ENCODE measurements at places on chromosomes 16 and 17.

GRCh38 chr17:6018788-6019187, 51.4 kb upstream of the WSCD1 start:
- DNase-seq: no peak

- no peak for DNase-seq
Measured at GRCh38 chr17:63317166-63317840, 128.8 kb downstream of the CYB561 start.

DNA sequence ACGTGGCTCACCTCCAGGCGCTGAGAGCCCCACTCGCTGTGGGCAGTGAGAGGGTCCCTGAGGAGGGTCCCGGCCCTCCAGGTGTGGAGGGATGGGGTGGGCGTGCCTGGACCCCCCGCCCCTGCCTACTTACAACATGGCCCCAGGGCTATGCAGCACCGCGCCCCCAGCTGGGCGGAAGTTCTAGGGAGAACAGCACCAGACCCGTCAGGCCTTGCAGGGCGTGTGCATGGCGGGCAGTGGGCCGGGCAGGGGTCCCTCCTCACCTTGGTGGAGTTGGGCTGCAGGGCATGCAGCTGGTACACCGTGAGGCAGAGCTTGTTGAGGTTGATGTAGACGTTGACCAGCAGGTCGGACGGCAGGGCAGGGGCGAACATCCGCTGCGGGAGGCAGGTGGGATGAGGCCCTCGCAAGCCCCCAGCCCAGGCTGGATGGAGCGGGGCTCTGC, 2.7 kb downstream of the SMIM22 start:
- DNase-seq: no peak

GRCh38 chr16:50308237-50308965, 42.0 kb downstream of the ADCY7 start:
- no peak for DNase-seq

DNA sequence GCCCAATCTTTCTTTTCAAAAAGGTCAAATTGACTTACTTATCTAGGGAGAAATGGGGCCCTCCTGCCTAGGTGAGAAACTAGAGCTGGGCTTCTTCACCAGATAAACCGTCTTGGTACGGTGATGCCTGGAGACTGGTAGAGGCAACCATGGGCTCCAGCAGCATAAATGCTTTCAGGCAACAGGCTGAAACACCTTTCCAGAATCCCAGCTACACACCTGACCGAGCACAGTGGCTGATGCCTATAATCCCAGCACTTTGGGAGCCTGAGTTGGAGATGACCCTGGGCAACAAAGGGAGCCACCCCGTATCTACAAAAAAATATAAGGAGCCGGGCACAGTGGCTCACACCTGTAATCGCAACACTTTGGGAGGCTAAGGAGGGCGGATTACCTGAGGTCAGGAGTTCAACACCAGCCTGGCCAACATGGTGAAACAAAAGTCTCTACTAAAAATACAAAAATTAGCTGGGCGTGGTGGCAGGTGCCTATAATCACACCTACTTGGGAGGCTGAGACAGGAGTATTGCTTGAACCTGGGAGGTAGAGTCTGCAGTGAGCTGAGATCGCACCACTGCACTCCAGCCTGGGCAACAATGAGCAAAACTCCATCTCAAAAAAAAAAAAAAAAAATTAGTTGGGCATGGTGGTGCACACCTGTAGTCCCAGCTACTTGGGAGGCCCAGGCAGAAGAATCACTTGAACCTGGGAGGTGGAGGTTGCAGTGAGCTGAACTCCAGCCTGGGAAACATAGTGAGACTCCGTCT, 8.0 kb downstream of the TRAF4 start:
- DNase-seq: no peak

DNA sequence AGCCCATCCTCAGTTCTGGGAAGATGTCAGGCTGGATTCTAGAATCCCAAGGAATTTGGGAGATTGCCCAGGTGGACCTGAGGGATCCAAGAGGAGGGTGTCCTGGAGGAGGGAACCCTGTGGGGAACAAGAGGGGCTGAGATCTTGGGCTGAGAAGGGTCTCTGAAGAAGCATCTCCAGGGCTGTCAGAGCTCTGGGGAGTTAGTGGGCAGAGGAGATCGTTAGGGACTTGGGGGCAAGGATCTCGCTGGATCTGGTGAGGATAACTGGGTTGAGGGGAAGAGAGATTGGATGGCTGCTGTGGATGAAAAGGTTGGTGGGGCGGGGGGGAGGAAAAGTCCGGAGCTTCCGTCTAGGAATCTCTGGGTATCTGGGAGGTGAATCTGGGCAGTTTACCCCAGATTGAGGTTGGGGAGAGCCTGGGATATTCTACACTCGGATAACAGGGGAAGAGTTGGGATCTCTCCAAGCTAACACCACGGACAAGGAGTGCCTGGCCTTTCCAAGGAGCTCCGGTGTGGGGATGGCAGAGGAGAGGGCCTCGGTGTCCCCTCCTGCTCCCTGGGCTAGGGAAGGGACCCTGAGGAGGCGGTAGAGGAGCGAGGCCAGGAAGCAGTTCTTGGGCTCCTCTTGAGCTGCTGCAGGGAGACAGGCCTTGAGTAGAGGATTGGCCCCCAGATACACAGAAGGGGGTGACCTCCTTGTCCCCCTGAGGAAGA, 1.7 kb downstream of the FBXL19 start:
- no peak for DNase-seq

GRCh38 chr17:45380046-45380765, 52.5 kb downstream of the ARHGAP27 start:
- DNase-seq: no peak

- DNase-seq: no peak
Measured at GRCh38 chr16:89921702-89922476, 1.3 kb upstream of the TUBB3 start.

- DNase-seq: no peak
Measured at GRCh38 chr17:66992911-66993442, 28.5 kb downstream of the CACNG4 start.

GRCh38 chr17:66520999-66521398, 218.6 kb downstream of the PRKCA start:
- no peak for DNase-seq

All from NCI-H524 treated with DMSO at 0.1 percent for 48 hours (cell line).